SJCRH30 (cell line): ENCODE measurements at places on chromosomes 4 and X.

- DNase-seq = peak; percentile 79
These were observed 16.7 kb upstream of the AFAP1 start for GRCh38 chr4:7956270-7956808.

GRCh38 chr4:30767147-30767845 lies 47.1 kb downstream of the PCDH7 start:
- no peak for DNase-seq

DNA sequence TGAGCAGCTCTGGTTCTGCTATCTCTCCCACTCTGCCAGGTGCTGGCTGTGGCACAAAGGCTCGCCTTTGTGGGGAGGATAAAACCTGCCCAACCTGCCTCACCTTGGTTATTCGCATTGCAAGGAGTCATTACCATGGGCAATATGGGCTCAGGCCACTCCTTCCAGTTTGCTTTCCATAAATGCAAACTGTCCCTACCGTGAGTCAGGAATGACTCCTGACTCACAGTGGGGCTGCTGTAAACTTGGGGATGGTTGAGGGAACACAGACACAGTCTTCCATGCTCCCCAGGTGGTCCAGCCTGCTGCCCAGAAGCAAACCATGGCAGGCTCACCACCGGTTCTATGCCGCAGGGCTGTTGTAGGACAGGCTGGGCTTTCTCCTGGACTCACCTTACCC lies 36.1 kb downstream of the COQ2 start:
- no peak for DNase-seq

- peak; percentile 15 for DNase-seq
These were observed 2.3 kb upstream of the UBA1 start for GRCh38 chrX:47191331-47191730.

DNA sequence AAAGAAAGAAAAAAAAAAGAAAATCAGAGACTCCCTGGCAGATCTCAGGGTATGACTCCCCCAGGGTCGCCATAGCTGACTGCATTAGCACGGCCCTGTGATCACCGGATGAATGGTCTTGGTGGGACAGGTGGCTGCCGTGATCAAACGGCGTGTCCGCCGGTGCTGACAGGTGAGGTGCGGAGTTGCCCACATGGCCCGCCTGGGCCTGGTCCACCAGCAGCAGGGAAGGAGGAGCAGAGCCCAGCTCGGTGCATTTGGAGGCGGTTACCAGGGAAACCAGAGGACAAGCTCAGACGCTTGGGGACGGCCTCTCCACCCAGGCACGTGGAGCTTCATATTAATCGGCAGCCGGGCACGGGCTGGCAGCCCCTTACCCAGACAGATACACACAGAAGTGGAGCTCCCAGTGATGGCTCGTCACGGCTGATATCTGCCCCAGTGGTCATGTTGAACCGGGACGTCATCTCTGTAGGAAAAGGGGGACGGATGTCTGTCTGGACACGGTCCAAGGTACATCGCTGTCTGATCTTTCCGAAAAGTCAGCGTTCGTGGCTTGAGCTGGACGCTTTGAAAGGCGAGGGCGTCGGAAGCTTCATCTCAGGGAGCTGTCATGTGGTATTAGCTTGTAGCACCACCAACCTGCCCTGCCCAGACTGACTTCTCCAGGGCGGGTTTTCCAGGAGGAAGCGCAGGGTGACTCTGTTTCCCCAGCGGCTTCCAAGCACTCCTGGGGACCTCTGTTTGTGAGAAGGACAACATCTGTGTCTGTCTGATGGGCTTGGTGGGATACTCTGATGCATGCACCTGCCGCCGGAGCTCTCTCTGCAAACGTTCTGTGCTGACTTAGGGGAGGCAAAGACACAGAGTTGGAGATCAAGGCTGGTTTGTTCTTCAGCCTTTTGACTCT lies 180.7 kb downstream of the CRLF2 start:
- no peak for DNase-seq
